Sciatic nerve (tissue), 2 donors: ENCODE measurements at places on chromosomes 4 and X. TPM values are rescaled to one million over a fixed set of nuclear protein-coding genes. Genes with fewer than 3 reads are reported as not detected.

Gene PNCK
- 1.6 TPM for total RNA-seq

Gene MEPE
- not detected for total RNA-seq

Gene FAM9C
- not detected for total RNA-seq

Gene LRIT3
- total RNA-seq, result 0.31 TPM

Gene S100G
- not detected for total RNA-seq

Gene GLRA2
- total RNA-seq, result 0.22 TPM

Gene SLC26A1
- total RNA-seq, result 0.45 TPM

Gene ADRA2C
- total RNA-seq, result 4.8 TPM

Gene PCSK1N
- total RNA-seq, result 0.67 TPM

Gene NXF2
- not detected for total RNA-seq

Gene LARP7
- 51.6 TPM for total RNA-seq

Gene DUSP21
- total RNA-seq, result not detected

Gene ANKRD17
- total RNA-seq, result 84.8 TPM

Gene GPR34
- 10.3 TPM for total RNA-seq
